ENCODE measurements at places on chromosomes 12 and 14.

GRCh38 chr14:77077040-77077439 is 21.0 kb upstream of the CIPC start:
- DNase-seq = no peak

DNA sequence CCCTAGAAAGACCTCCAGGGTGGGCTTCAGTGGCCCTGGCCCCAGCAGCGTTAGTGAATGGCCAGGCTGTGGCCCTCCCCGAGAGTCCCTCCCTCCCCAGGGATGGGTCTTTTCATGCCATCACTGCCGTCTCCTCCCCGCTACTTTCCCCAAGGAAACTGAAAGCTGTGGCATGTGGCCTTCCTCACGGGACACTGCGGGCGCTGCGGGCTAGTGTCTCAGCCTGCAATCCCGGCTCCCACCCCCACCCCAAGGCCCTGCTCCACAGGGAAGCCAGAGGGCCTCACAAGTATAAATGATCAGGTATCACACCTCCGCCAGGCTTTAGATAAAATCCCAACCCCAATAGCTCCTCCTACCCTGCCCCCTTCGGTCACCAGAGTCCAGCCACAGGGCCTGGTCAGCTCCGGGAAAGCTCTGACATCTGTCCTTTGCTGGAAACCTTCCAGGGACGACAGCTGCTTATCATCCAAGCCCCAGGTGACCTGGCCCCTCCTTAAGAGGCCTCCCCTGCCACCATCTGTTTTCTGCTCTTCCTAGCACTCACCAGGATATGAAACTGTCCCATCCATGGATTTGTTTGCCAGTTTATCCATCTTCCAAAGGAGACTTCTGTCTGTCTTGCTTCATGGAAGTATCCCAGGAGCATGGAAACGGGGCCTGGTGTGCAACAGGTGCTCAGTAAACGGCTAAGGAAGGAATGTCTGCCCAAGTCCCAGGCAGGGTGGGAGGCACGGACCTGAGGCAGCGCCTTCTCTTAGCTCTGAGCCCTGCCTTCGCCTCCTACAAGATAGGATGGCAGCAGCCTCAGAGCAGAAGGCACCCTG is 31.6 kb downstream of the CCDC85C start:
- no peak for DNase-seq

DNA sequence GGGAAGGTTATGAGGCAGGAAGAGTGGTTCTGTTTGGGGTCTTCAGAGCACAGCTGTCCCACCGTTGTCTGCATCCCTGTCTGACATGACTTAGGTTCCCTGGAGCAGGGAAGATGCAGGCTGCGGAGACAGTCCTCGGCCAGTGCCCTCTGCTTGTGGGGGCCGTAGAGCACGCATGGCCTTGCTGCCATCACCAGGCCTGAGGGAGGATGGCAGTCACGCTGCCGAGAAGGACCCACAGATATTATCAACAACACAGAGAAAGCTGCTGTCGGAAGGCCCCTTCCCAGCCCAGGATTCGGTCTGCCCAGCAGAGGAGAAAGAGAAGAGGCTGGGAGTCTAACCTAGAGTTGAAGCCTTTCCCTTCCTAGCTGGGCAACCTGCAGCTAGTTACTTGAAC is 35.0 kb downstream of the ERH start:
- no peak for DNase-seq

DNA sequence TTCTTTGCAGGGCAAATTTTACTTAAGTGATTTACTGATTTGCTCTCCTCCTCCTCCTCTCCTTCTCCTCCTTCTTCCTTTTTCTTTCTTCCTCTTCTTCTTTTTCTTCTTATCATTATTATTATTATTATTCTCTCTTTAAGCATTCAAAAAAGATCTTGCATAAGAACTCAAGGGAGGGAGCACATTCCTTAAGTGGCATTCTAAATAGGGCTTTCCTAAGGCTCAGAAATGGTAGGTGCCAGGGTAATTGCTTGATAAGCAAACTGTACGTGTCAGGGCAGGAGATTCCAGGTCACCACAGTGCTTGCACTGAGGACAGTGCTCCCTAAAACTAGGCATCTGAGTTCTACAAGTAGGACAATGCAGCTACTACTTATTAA is 92.4 kb downstream of the SPTSSA start:
- DNase-seq = no peak

DNA sequence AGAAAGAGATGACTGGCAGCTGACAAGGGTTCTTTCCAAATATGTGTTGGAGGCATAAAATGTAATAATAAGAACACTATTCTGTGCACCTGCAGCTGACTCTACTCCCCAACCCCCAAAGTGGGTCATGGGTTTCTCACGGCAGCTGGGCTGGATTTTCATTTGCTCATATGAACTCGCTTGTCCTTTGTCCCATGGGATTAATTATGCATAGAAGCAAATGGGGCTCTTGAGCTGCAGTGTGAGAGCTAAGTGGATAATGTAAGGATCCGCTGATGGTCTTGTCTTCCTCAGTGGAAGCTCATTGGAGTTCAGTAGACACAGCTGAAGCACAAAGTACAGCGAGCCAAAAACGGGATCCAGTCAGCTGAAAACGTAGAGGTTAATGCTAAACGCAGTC is 46.3 kb downstream of the TTC8 start:
- no peak for DNase-seq

DNA sequence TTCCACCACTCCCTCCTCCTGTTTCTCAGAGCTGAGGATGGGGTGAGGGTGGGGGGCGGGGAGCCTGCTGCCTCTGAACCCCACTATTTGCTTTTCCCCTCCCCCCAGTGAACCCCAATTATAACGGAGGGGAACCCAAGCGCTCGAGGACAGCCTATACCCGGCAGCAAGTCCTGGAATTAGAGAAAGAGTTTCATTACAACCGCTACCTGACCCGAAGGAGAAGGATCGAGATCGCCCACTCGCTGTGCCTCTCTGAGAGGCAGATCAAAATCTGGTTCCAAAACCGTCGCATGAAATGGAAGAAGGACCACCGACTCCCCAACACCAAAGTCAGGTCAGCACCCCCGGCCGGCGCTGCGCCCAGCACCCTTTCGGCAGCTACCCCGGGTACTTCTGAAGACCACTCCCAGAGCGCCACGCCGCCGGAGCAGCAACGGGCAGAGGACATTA is 1.1 kb downstream of the HOXC4 start:
- no peak for DNase-seq

- no peak for DNase-seq
These were observed 1441.4 kb downstream of the AACS start for GRCh38 chr12:126506426-126507182.

- DNase-seq = no peak
These were observed 79.4 kb downstream of the TMTC2 start for GRCh38 chr12:82765971-82766705.

DNA sequence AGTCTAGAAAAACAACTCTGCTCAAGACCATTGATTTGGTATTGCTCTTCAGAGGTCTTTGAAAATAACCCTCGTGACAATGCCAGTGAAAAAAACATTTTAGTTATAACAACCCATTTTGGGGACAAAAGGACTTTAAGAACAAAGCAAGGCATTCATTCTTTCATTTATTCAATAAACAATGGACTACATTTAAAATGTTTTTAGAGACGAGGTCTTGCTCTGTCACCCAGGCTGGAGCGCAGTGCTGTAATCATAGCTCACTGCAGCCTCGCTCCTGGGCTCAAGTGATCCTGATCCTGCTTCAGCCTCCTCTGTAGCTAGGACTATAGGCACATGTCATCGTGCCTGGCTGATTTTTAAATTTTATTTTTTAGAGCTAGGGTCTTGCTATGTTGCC is 7.7 kb upstream of the KICS2 start:
- no peak for DNase-seq

All from stimulated activated CD4-positive, alpha-beta T cell treated with anti-CD3 and anti-CD28 coated beads, Interleukin-12 subunit alpha, Interleukin-12 subunit beta, amount 100 ng/mL, for 48 hours (primary cell).